ENCODE measurements at places on chromosomes 2 and 18.

DNA sequence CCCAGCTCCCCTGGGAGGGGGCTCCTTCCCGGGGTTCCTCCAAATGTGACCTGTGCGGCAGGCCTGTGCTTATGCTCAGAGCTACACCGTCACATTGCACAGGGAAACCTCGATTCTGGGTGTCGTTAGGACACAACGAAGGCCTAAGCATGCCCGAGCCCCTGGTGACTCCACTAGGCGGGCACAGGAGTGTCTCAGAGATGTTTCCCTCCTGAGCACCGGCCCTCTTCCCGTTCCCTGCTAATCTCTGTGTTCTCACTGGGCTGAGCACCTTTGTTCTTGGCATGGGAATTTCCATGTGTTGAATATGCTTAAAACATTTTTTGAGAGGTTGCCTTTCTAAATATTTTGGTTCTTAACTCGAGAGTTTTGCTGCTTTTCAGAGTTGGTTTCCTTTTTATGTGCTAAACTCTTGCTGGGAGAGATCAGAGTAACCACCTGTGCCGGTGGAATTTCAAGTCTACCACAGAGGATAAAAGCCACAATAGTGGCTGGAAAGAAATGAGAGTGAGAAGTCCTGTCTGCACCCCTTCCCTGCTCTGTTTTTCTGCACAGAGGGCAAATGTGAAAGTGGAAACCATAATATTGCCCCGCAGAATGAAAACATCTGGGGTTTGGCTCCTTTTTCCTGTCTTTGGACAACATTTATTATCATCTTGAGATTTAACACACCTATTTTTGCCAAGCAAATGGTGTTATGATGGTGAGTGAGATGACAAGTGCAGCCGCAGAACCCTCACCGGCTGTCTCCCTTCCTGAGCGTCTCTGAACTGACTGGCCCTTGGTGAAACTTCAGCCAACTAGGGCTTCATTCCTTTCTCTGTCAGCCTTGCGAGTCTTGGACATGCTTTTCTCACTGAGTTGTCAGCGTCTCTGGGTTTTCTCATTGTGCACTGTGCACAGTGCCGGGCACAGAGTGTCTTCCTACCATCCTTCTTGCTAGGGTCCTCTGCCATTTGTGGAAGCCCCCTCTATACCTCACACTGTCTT lies 154.1 kb downstream of the VAPA start:
- DNase-seq = no peak

DNA sequence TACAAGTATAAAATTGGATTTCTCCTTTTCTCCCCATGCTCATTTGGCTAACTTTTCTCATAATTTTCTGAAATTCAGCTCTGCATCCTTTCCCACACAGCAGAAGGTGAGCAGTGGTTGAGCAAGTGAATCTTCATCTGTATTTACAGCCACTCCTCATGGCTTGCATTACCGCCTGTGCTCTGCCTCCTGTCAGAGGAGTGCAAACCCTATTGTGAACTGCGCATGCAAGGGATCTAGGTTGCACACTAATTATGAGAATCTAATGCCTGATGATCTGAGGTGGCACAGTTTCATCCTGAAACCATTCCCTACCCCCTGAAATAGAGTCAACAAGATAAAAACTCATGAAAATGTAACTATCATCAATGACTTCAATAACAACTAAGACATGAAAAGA lies 20.0 kb downstream of the ME2 start:
- DNase-seq = no peak

DNA sequence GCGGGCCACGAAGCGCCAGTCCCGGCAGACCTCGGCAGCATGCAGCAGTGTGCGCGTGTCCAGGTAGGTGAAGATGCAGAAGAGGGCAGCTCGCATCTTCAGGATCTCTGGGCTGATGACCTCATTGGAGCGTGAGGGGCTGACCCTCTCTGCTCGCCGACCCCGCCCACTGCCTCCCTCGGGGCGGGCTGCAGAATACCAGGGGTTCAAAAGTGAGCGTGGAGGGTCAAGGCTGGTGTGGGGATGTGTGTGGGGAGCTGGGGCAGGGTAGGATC lies 20.0 kb downstream of the FBXO41 start:
- no peak for DNase-seq

GRCh38 chr2:810397-810796 lies 133.2 kb upstream of the TMEM18 start:
- DNase-seq = no peak

- DNase-seq = no peak
These were observed 113.1 kb upstream of the HAAO start for GRCh38 chr2:42905341-42906110.

DNA sequence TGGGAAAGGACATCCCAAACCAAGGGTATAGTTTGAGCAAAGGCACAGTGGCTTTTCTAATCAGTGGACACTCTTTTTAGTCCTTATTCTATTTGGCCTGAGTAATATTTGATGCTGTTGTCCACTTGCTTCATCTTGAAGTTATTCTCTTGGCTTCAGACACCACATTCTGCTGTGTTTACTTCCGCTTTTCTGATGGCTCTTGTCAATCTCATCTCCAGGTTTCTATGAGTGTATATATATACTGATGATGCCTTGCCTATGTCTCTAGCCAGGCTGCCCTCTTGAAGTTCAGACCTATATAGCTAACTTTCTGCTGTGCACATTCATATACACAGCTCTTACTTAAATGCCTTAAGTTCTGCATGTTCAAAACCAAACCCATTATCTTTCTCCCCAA lies 83.1 kb downstream of the EFEMP1 start:
- DNase-seq = no peak

DNA sequence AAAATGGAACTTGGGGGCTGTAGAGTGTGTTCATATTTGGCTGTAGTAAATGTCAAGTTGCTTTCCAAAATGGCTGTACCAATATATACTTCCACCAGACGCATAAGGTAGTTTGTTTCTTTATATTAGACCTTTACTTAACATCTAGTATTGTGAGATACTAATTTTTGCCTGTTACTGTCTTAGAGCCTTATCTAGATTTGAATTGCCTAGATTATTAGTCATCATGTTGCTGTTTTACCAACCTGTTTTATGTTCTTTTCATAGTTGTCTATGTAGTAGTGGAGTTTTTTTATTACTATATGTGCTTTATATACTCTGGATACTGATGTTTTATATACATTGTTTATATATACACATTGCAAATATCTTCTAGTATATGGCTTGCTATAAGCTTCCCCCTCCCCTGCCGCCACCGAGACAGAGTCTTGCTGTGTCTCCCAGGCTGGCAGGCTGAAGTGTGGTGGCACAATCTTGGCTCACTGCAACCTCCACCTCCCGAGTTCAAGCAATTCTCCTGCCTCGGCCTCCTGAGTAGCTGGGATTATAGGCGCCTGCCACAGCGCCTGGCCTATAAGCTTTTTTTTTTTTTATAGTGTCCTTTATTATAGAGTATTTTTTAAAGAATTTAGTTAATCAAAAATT lies 18.9 kb downstream of the SLC39A10 start:
- no peak for DNase-seq

- no peak for DNase-seq
These were observed 80.5 kb downstream of the HAUS1 start for GRCh38 chr18:46184727-46185126.

DNA sequence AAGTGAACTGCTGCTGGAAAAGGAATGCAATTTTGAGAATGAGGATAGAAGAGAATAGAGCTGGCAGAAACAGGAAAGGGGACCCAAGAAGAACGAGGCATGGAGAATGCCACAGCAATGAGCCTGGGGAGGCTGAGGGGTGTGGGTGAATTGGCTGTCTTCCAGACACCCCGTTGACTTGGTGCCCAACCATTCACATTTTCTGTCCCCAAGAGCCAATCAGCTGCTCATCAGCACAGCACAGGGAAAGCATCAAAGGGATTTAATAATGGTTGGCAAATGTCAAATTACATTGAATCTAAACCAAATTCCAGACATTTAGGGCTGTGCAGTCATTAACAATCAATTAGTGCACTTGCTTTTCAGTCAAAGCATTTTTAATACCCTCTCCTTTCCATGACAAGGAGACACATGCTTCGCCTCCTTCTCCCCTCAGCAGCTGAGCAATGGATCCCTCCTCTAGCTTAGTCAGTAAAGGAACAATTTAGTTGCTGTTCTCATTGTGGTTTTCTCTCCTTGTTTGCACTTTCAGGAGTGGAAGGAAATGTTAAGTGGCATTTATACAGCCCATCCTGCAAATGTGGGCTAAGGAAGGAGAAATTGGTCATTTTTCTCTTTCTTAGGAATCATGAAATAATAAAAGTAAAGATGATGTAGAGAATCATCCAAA lies 98.8 kb downstream of the KLF7 start:
- DNase-seq = no peak

Measured in stimulated activated CD8-positive, alpha-beta memory T cell treated with anti-CD3 and anti-CD28 coated beads, Interleukin-4, amount 100 ng/mL, for 1 hour (primary cell).